Thyroid gland (tissue), 4 donors: ENCODE measurements at places on chromosomes 5 and 9. TPM values are rescaled to one million over a fixed set of nuclear protein-coding genes. Genes with fewer than 3 reads are reported as not detected.

The GLDC gene
- total RNA-seq: 15.1 TPM

The ZNF367 gene
- total RNA-seq: 1.7 TPM

The TMEFF1 gene
- total RNA-seq: 2.0 TPM

The SPINK13 gene
- total RNA-seq: not detected

The SLC34A3 gene
- total RNA-seq: 0.33 TPM

The FBXW11 gene
- total RNA-seq: 64.9 TPM

The PHF24 gene
- 1.6 TPM for total RNA-seq

The F2RL2 gene
- 0.33 TPM for total RNA-seq

DNA sequence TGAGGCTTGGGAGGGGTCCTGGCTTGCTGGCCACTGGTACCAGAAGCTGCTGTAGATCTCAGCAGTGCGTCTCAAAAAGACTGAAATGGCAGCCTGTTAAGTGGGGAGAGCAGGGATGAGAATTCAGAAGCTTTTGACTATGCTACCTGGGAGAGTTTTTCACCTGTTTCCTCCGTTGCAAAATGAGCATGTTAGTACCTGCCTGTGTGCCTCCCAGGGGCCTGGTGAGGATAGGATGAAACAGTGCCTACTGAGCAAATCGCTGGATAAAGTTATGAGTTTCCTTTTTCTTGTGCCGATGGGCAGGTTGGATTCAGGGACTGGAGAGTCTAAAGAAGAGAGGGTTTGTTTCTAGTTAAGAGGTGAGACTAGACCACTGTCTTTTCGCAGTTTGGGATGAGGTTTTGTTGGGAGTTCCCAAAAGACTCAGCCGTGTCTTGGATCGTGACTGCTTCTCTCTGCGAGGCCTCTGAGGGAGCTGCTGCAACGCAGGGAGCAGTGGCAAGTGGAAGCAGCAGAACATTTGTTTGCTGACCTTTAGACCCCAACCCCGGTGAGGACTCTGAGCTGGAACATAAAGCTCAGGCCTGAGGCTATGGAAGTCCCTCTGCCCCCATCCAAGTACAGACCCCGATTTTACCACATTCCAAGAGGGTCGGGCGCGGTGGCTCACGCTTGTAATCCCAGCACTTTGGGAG lies 1.4 kb downstream of the RALGPS1 start:
- no peak for DNase-seq

DNA sequence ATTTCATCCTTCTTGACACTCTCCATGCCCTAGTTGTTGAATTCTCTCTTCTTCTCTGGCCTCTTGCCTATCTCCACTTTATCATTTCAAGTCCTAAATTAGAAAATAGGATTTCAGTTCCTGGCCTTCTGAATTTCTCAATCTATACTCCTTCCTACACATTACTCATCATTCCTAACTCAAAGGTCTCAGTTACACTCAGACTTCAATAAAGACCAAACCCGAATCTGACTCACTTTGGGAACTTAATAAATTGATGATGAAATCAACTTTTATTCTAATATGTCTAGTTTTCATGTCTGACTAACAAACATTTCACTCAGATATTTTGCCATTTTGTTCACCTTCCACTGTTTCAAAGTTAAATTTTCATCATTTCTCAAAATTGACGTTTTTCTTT lies 113.6 kb upstream of the TSLP start:
- DNase-seq: no peak

- no peak for DNase-seq
Measured at GRCh38 chr5:103211576-103212561, 46.7 kb upstream of the MACIR start.

- DNase-seq: no peak
Measured at GRCh38 chr9:111944241-111944866, 47.7 kb downstream of the UGCG start.

GRCh38 chr5:14237317-14238086 lies 94.4 kb downstream of the TRIO start:
- no peak for DNase-seq

- DNase-seq: no peak
Measured at GRCh38 chr5:52709167-52709925, 78.4 kb upstream of the ITGA1 start.

GRCh38 chr5:54889826-54890225 lies 95.6 kb downstream of the ESM1 start:
- peak; percentile 44 for DNase-seq

GRCh38 chr5:146919304-146919703 lies 40.7 kb upstream of the PPP2R2B start:
- no peak for DNase-seq

DNA sequence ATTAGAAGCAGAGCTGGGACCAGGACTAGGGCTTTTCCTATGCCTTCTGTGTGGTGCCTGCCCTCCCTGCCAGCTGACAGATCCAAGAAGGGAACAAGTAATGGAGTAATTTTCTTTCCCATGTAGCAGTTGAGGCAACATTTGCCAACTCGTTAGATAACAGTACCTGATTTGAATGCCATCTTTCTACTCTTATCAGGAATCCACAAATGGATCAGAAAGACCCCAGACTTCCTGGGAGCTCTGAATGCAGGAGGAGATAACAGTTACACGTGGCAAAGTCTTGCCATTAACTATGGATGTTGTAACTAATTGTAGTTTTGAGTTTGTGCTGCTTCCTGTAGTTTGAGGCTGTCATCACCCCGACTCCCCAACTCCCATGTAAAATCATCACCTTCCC lies 39.2 kb downstream of the RCL1 start:
- DNase-seq: no peak

- peak; percentile 1 for DNase-seq
Measured at GRCh38 chr9:93122721-93123221, 11.3 kb downstream of the NINJ1 start.

DNA sequence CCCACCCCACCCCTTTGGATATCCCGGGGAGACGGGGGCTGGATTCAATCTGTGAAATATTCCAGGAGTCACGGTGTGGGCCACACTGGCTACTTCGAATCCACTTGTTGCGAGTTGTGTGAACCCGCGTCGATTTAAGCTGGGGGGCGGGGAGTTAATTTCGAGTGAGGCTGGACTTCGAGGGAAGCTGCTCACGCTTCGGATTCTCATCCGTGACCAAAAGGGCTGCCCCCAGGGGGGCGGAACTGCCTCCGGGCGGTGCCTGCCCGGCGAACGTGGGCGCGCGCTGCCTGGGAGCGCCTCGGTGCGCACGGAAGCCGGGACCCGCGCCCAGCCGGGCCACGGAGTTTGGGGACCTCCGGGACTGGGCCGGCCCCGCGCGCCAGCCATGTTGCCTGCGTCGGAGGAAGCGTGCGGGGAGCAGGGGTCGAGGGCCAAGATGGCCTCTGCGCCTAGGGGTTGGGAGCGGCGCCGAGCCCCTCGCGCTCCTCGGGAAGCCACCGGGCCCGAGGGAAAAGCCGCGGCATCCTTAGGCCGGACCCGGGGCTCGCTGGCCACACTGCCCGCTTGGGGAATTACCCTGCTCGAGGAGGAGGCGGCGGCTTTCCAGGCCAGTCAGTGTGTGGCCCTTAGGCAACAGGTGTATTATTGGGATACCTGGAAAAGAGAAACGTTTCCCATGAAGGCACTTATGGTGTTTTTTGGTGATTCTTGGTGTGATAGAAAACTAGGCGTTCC lies 975 bp downstream of the OCLN start:
- DNase-seq: peak; percentile 78

- no peak for DNase-seq
Measured at GRCh38 chr9:7976167-7976755, 176.7 kb upstream of the DMAC1 start.

- no peak for DNase-seq
Measured at GRCh38 chr9:94655739-94656138, 16.4 kb upstream of the FBP1 start.

DNA sequence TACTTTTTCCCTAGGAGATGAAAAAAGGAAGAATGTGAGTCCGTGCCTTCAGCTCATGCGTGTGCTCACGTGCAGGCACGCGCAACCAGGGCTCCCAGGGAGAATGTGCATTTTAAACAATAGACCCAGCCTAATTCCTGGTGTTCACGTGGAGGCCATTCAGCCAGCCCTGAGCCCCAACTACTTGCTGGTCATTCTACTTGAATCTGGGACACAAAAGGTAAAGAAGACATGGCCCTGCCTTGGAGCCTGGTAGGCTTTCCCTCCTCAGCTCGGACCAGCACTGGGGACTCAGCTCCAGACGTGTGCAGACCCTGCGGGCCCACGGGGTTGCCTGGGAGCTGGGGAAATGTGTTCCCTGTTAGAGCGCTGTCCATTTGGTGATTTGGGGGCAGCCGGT lies 125.5 kb downstream of the MVB12B start:
- DNase-seq: no peak

GRCh38 chr5:109707531-109707930 lies 17.8 kb downstream of the MAN2A1 start:
- DNase-seq: no peak

DNA sequence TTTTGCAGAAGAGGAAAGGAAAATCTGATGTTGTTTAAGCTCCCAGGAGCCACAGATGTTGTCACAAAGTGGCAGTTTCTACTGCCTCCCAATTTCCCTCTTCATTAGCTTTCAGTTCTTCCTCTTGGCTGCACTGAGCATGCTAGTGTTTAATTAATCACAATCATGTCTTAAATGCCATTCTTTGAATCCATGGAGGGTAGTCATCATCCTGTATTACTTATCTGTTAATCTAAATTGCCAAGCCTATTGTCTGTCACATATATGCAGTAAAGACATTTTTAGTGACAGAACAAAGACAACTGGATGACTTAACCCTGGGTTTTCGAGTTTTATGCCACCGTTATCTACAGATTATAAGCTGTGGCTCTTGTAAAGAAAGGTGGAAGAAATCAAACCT lies 14.7 kb downstream of the KLHL9 start:
- no peak for DNase-seq

DNA sequence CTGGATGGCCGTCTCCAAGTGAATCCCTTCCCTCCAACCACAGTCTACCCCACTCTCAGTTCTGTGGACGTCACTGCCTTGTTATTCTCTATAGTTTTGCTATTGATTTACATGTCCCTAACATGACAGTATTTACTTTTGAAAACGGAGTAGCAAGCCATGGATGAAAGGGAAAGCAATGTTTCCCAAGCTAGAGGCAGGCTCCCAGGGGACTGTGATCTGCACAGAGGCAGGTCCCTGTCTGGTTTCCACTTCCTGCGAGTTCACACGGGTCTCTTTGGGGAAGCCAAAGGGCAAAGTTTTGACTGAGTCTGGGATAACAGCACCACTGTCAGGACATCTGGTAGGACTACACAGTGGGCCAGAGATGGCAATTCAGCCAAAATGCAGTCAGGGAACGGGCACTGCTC lies 12.7 kb downstream of the C9orf153 start:
- no peak for DNase-seq

DNA sequence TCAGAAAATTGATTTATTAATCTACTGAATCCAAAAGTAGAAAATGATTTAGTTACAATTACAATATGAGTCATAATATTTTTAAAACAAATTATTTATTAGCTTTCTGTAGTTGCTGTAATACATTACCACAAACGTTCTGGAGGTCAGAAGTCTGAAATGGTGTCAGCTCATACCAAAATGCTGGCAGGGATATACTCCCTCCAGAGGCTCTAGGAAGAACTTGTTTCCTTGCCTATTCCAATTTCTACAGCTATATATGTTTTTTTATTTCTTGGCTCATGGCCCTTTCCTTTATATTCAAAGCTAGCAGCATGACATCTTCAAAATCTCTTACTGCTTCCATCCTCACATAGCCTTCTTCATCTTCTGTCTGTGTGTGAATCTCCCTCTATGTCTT lies 667.9 kb upstream of the ITGA1 start:
- DNase-seq: no peak

- peak; percentile 77 for DNase-seq
Measured at GRCh38 chr5:140596321-140596741, 31.7 kb downstream of the SLC35A4 start.

DNA sequence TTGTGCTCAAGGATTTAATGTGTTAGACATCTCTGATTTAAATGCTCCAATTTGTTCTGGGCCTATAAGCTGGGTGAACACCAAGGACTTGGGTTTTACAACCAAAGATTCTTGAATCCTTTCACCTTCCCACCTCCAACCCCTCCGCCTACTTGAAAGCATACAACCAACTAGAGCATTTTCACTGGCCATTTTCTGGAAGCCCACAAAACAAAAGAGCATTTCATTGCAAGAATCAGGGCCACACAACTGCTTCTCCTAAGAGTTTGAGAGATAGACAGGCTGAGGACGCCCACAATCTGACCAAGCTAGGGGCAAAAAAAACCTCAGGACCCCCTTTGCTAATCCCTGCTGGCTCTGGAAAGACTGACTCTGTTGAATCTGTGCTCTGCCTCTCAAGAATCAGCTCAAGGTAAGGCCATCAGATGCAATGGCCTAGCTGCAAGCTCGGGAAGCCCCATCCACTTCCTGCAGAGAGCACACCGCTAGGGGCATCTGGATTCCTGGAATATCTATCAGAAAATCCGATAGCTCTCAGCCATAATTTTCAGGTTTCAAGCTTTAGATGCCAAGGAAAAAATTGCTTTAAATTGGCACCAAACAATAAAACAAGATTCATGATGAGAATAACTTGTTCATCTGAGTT lies 57.7 kb downstream of the RETREG1 start:
- DNase-seq: no peak

GRCh38 chr5:59856358-59856757 lies 37.2 kb downstream of the PDE4D start:
- no peak for DNase-seq

- peak; percentile 31 for DNase-seq
Measured at GRCh38 chr5:56734091-56734694, 81.2 kb upstream of the MAP3K1 start.

DNA sequence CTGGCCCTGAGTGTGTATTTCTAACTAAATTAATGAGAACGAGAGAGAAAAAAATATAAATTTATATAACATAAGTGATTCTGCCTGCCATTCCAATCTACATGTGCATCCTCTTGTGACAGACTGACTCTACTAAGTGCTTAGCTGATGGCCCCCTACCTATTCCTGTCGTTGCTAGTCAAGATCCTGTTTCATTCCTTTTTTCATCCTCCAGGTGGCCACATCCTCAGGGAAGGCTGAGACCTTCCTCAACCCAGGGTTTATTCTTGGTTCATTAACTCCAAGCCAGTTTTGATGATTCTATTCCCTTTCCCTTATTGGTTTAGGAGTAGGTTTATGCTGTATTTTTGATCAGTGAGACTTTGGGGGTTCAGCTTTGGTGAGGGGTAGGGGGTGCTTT lies 201.3 kb downstream of the C9orf152 start:
- no peak for DNase-seq

DNA sequence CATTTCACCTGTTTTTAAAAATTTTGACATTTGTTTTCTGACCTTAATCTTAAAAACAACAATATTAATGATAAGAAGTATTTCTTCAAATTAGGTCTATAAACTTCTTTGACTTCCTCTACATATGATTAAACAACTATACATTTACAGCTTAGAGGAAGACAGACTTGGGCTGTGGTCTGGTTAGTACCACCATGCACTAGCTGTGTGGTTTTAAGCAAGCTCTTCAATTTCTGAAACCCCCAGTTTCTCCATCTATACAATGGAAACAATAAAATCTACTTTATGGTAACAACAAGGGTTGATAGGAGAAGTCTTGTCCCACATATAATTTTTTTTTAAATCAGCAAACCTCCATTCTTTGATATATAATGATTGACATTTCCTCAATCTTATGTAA lies 15.7 kb downstream of the ANKDD1B start:
- no peak for DNase-seq

- DNase-seq: no peak
Measured at GRCh38 chr5:116763987-116764866, 189.6 kb upstream of the SEMA6A start.
